ENCODE measurements at places on chromosomes 12 and 14.

- DNase-seq = no peak
These were observed 6.8 kb upstream of the ASIC1 start for GRCh38 chr12:50050410-50051098.

DNA sequence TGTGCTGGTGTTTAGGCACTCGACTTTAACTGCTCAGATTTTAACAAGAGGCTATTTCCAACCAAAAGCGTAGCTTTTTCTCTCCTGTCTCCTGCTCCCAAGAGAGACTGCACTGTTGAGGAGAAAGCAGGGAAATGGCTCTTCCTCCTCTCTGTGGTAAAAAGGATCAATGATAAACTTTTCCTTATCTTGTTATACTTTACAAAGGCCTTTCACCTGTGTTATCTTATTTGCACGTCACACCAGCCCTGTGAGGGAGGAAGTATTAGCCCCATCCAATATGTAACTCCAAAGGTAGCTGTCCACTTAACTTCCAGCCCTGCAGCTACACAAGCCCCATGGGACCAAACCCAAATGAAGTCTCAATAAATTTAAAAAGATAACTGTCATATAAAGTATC lies 32.9 kb upstream of the ZFP36L1 start:
- DNase-seq = no peak

- no peak for DNase-seq
These were observed 135.2 kb downstream of the DACT1 start for GRCh38 chr14:58772794-58773620.

GRCh38 chr12:30792648-30793499 lies 38.1 kb upstream of the CAPRIN2 start:
- DNase-seq = no peak

GRCh38 chr14:34930591-34931091 lies 52.2 kb upstream of the SRP54 start:
- DNase-seq = no peak
